Fibroblast of mammary gland (primary cell): ENCODE measurements at places on chromosomes 1 and 21.

GRCh38 chr1:12052008-12052573 is 11.0 kb upstream of the TNFRSF8 start:
- peak; percentile 88 for DNase-seq

DNA sequence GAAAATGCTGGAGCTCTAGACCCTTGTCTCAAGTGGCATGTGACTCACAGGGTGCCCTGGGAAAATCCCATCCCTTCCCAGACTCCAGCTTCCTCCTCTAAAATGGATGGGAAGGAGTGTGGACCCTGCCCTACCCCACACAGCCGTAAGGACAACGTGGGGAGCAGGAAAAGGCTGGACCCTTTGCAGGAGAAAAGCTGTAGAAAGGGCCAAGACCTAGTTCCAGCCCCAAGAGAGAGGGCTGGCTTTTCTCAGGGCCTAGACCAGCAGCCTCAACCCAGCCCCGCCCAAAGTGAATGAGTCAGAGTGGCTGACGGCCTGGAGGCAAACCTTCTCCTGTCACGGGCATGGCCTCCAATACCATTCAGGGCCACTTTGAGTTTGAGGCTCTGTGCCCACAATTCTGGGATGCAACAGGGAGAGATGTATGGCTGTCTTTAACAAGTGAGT is 1.1 kb downstream of the LAMB3 start:
- peak; percentile 82 for DNase-seq

DNA sequence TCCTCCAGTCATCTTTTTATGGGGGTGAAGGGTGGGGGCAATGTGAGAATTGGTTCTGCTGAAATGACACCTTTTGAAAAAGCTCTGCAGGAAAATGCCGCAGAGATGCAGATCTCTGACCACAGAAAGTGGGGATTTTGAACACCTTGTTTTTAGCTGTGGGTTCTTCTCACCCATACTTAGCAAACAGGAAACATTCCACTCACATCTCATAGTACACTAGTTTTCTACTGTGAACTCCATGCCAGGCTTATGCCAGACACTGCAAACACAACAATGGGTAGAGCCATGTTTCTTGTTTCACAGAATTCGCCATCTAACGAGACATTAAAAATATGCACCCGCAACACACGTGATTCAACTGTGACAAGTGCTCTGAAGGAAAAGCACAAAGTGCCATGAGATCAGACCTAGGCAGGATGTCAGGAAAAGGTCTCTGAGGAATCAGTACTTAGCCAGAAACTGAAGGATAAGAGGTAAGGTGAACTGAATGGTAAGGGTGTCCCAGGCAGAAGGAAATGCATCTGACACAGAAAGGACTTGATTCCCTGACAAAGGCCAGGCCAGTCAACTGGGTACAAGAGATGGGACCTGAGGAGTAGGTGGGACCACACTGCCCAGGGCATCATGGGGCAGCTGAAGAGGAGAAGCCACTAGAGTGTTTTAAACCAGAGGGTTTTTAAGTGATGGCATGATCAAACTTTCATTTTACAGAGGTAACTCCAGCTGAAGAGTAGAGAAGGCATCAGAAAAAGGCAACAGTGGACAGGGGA is 83.8 kb upstream of the JAK1 start:
- no peak for DNase-seq

DNA sequence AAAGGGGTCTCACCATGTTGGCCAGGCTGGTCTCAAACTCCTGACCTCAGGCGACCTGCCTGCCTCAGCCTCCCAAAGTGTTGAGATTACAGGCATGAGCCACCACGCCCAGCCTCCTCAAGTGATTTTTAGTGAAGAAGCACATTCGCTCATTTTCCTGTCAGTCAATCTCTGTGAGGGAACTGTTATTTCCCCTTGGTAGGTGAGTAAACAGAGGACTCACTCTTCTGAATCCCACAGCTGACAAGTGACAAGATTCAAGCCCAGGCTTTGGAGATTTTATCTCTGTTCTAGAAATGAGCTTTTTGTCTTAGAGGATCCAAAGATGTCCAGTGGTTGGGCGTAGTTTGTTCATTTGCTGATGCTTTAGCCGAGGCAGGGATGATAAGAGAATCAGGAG is 43.9 kb upstream of the TACSTD2 start:
- DNase-seq = no peak

- no peak for DNase-seq
Measured at GRCh38 chr1:23804183-23804835, 3.8 kb upstream of the GALE start.

DNA sequence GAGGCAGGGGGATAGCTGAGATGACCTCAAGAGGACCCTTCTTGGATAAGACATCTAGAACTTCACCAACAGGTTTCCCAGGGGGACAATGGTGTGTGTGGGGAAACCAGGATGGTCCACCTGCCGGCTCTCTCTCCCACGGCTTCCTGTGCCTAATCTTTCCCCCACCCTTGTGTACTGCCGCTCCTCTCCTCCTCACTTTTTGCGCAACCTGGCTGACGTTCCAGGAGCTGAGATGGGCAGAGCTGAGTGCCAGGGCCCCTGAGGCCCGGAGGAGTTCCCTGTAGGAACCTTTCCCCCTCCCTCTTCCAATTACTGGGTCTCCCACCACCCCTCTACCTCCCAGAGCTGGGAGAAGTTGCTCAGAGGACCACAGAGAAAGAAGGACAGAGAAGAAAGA is 6.9 kb downstream of the SLC26A9 start:
- DNase-seq = no peak

GRCh38 chr1:226722240-226722900 is 16.7 kb downstream of the ITPKB start:
- DNase-seq = no peak

DNA sequence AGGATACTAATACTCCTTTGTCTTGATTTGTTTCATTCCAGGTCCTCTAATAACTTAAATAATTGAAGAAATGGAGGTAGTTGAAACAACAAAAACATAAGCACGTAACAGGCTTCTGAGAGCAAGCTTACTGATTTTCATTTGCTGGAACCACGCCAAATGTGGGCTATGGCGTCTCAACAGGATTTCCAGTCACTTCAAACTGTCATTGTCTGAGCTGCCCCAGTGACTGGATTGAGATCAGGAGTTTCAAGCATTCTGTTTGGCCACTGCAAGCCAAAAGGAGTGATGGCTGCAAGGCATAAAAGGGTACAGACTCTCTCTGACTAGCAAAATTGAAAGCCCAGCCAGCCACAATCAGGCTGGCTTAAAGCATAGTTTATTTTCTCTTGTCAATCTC is 289.9 kb downstream of the DPYD start:
- no peak for DNase-seq

GRCh38 chr1:201941420-201942128 is 4.8 kb downstream of the LMOD1 start:
- no peak for DNase-seq

- no peak for DNase-seq
Measured at GRCh38 chr1:6354659-6355317, 38.8 kb downstream of the ACOT7 start.

DNA sequence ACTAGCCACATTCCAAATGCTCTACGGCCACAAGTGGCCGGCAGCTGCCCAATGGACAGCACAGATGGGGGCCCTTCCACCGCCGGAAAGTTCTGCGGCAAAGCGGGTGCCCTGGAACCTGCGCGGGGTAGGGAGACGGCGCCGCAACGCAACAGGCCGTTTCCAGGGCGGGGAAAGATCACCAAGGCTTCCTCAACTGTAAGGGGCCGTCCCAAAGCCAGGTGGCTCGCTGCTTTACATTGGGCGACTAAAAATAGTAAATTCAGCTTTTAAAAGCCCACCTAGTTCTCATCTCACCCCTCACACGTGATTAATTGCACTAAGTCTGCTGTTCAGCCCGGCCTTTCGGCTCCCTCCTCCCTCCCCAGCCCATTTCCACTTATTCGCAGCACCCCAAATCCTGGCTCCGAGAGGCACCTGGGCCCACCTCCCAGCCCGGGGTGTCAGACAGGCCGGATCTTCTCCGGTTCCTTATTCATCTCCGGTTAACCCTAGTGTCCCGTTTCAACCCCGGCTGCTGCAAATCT is 643 bp downstream of the CFAP298 start:
- peak; percentile 10 for DNase-seq

- DNase-seq = no peak
Measured at GRCh38 chr1:210024996-210025395, 87.0 kb downstream of the SYT14 start.

- no peak for DNase-seq
Measured at GRCh38 chr1:47578721-47579419, 141.0 kb downstream of the FOXD2 start.

GRCh38 chr1:84116558-84116957 is 27.5 kb upstream of the PRKACB start:
- no peak for DNase-seq

DNA sequence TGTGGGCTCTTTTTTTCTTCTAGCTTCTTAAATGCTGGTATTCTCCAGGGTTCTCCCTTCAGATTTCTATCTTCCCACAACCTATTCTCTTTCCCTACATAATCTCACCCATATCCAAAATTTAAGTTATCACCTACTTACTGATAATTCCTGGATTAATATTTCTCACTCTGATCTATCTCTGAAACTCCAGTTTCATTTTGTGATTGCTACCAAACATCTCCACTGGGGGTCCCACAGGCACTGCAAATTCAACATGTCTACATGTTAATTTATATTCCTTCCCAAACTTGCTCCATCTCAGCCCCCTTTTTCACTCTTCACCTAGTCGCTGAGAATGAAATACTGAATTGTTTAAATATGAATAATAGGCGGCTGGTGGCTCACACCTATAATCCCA is 9.9 kb upstream of the C1orf141 start:
- no peak for DNase-seq

DNA sequence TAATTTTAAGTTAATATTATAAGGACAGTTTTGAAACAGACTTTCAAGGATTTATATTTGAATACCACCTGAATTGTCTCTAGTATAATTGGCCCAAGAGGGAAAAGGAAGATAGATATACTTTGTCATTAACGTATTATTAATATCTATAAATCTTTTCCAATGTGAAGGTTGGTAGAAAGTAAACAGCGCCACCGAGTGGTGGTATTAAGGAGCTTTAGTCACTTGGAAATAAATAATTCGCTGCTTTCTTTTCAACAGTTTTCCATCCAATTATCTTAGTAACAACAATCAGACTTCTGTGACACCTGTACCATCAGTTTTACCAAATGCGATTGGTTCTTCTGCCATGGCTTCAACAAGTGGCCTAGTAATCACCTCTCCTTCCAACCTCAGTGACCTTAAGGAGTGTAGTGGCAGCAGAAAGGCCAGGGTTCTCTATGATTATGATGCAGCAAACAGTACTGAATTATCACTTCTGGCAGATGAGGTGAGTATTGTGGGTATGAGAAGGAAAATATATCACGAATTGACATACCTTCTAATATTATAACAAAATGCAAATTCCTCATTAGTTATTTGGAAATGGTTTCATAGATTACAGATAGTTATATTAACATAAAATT is 37.7 kb downstream of the SH3GLB1 start:
- DNase-seq = peak; percentile 51

- DNase-seq = no peak
Measured at GRCh38 chr21:17786851-17787181, 32.3 kb downstream of the C21orf91 start.

GRCh38 chr1:154973344-154974101 is 958 bp upstream of the CKS1B start:
- DNase-seq = peak; percentile 97

DNA sequence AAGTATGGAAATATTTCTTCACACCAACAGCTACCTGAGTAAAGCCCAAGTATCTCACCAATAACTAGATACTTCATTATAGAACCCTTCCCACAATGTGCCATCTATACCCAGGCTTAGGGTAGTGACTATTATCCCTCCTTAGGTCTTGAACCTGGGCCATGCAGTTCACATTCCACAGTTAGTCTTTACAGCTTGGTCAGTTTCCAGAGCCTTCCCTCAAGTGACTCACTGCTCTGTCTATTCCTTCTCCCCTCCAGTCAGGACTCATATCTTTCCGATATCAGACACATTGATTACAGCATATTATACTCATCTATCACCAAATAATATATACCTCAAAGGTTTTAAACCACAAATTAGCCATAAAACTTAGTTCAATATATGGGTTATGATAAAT is 23.6 kb downstream of the VAMP4 start:
- DNase-seq = peak; percentile 49

GRCh38 chr21:32046191-32046590 is 173.4 kb downstream of the HUNK start:
- DNase-seq = no peak

- no peak for DNase-seq
Measured at GRCh38 chr1:188986745-188987417, 1490.8 kb downstream of the BRINP3 start.

GRCh38 chr1:54255026-54255702 is 55.2 kb downstream of the MRPL37 start:
- DNase-seq = peak; percentile 85

- DNase-seq = no peak
Measured at GRCh38 chr21:45460011-45460565, 55.1 kb downstream of the COL18A1 start.

DNA sequence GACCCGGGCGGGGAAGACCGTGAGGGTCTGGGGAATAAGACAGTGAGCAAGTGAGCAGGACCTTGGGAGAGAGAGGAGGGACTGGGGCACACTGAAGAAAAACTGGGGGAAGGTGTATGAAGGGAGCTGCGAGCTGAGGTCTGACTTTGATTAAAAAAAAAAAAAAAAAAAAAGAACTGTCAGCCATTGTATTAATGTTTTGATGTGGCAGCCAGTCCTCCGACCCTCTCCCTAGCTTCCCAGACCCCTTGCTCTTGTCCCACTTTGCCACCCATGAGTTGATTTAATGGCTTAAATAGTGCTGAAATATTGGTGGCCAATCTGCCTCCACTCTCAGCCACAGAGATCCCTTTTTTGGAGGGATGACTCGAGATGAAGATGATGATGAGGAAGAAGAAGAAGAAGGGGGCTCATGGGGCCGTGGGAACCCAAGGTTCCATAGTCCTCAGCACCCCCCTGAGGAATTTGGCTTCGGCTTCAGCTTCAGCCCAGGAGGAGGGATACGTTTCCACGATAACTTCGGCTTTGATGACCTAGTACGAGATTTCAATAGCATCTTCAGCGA is 652 bp downstream of the HAX1 start:
- no peak for DNase-seq

DNA sequence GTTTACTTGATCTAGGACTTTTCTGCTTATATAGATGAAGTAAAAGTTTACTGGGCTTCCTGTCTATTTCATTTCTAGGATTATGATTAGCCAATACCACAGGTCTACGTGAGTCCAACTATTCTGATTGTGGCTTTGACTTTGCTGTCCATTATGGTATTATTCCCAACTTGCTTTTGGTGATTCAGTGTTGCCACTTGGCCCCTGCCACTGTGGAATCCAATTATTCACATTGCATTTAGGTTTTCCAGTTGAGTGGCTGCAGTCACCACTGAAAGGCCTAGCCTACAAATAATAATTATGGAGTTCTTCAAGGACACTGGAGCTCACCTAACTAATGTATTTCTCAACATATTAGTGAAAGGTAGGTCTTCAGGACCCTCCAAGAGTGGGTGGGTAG is 574.3 kb upstream of the USP24 start:
- DNase-seq = no peak
